ENCODE measurements at places on chromosomes 7 and 10. TPM values are rescaled to one million over a fixed set of nuclear protein-coding genes. Genes with fewer than 3 reads are reported as not detected.

- DNase-seq: no peak
Observed at GRCh38 chr10:123885406-123886170, 6.0 kb downstream of the CPXM2 start.

DNA sequence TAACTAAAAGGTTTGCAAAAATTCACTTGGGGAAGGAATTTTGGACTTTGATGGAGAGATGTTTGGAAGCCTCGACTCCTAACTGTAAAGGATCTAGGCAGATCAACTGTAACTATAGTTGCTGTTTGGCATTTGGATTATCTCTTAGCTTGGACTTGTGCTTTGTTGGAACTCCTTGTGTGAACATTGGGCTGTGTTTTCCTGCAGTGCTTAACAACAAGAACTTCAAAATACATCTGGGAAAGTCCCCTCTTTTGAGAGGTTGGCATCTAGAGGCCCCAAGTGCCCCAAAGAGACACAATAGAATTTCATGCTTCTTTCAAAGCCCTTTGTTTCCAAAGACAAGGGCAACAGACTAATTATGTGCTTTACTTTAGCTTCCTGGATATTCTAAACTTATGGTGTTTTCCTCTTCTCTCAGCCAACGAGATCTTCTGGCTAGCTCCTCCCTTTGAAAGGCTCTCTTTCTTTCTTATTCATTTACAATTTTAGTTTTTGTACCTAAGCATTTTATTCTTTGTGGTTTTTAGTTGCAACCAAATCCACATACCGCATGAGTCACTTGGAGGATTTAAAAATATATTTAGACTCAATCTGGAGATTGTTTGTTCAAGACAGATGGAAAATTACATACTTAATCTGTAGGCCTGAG lies 11.6 kb downstream of the ABCA13 start:
- no peak for DNase-seq

The OPN4 gene
- total RNA-seq: 0.25 TPM

The DGKB gene
- 0.47 TPM for total RNA-seq

The TMEM176B gene
- 45.2 TPM for total RNA-seq

GRCh38 chr7:81791568-81792518 lies 22.0 kb upstream of the HGF start:
- no peak for DNase-seq

DNA sequence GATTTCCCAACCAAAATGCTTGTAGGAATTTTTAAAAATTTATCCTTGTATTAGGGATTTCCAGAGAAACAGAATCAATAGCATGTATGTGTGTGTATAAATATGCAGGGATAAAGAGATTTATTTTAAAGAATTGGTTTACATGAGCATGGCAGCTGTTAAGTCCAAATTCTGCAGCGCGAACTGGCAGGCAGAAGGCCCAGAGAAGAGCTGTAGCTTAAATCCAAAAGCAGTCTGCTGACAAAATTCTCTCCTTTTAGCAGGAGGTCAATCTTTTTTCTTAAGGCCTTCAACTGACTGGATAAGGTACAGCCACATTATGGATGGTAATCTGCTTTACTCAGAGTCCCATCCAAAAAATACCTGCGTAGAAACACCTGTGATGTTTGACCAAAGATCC lies 42.0 kb downstream of the PRR15 start:
- DNase-seq: no peak

- DNase-seq: peak; percentile 55
Observed at GRCh38 chr7:883055-884021, 7.0 kb downstream of the GET4 start.

The CAMK1D gene
- 8.9 TPM for total RNA-seq

GRCh38 chr7:43325595-43325994 lies 213.1 kb downstream of the HECW1 start:
- DNase-seq: no peak

DNA sequence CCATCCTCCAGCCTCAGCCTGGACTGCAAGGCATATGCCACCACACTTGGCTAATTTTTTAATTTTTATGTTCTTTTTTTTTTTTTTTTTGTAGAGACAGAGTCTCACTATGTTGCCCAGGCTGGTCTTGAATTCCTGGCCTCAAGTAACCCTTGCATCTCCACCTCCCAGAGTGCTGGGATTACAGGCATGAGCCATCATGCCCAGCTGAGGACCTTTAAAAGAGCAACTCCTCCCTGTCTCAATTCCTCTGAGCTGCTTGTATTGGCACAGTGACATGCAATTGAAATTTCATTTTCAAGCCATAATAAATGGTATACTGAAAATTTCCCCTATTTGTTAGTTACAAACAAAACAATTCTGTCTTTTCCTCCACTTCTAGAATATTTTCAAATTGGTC lies 19.5 kb downstream of the DNAJB9 start:
- no peak for DNase-seq

DNA sequence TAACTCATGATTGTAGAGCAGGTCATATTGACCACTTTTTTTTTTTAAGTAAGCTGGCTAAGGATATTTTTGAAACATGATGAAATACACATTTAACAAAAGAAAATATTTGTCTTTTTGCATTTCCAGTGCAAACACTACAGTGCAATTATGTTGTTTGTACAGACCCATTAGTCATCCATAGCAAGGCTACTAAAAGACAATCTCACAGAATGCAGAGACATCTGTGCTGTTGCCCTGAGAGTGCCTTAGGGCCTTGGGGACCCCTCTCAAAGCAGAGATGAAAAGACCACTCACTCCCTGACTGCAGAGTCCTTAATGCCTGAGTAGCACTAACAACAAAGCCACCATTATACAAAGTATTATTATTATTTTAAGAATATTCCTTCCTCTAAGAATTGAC lies 104.5 kb downstream of the NRCAM start:
- DNase-seq: no peak

GRCh38 chr7:112573302-112574039 lies 92.7 kb downstream of the LSMEM1 start:
- DNase-seq: no peak

DNA sequence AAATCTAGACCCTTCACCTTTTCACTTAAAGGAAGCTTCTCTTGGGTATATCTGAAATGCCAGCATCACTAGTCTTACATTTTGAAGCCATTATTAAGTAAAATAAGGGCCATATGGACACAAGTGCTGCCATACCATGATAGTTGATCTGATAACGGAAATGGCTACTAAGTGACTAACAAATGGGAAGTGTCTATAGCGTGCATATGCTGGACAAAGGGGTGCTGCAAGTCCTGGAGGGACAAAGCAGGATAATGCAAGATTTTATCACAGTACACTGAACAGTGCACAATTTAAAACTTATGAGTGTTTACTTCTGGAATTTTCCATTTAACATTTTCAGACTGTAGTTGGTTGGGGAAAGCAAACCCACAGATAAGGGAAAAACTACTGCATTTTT lies 117.9 kb downstream of the ELMO1 start:
- no peak for DNase-seq

The ANKRD7 gene
- total RNA-seq: 0.59 TPM

- DNase-seq: no peak
Observed at GRCh38 chr7:81284576-81284975, 365.7 kb upstream of the SEMA3C start.

- DNase-seq: no peak
Observed at GRCh38 chr10:115860182-115861107, 412.6 kb downstream of the GFRA1 start.

The SEC31B gene
- total RNA-seq: 8.5 TPM

- DNase-seq: no peak
Observed at GRCh38 chr7:26705567-26705966, 158.8 kb downstream of the SKAP2 start.

DNA sequence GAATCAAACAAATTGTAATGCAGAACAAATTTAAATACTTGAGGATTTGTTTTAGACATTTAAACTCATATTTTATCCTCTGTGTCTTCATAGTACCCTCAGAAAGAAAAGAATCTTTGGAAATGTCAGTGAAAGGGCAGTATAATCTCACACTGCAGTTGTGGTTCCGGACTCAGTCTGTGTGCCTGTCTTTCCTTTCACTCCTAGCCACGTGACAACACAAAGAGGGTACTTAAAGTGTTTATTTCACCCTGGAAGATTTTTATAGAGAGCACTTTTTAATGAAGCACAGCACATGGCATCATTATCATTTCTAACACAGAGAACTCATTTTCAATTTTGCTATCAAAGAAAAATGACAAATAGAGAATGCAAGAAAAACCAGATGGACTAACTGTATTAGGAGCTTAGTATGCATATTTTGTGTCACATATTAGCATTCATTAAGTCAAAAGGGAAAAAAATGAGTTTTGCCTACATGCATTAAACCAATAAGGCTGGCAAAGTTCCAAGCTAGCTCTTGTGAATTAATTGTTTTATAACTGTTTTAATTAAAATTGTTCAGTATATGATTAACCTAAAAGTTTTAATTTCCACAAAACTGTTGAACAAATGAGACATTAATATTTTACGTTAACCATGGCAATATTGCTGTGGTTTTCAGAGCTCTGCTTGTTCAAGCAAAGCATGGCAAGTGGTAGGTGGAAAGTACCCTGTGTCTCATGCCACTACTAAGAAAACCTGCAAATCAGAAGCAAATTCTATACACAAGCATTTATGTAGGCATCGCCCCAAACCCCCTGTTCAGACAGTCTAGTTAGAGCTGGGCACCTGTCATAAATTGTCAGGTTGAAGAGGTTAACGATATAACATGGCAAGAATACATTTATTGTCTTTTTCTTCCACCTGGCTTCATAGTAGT lies 65.9 kb downstream of the AUTS2 start:
- no peak for DNase-seq

DNA sequence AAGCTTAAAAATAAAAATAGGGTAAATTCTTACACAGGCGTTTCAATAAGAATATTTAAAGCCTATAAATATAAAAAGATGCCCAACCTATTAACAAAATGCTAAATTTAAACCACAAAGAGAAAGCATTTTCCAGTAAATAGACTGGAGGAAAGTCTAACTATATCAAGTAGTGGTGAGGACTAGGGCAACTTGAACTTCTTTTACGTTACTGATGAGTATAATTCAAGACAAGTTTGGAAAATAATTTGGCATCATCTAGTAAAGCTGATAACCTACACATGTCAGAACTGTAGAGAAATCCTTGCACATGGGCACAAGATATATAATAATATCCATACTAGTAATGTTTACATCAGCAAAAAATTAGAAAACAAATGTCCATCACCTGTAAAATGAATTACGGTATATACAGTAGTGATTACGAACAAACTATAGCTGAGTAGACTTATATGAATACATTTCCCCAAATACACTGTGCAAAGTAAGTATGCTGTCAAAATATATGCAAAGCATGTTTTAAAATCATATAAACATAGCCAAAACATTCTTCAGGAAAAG lies 27.4 kb downstream of the CRPPA start:
- no peak for DNase-seq

DNA sequence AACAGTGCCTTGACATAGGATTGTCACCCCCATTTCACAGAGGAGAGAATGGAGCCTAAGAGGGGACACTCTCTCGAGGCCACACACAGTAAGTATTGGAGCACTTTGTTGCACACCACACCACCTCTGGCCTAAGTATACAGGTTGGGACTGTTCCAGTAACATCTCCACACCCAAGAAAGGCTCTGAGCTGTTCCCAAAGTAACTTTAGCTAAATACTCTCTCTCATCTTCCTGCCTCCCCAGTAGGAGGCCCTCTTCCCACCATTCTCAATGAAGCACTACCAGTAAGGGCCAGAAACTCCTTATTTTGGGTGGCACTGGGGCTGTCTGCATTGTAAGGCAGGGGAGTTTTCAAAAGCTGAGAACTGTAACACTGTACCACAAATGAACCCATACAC lies 189.5 kb downstream of the ZNF438 start:
- no peak for DNase-seq

DNA sequence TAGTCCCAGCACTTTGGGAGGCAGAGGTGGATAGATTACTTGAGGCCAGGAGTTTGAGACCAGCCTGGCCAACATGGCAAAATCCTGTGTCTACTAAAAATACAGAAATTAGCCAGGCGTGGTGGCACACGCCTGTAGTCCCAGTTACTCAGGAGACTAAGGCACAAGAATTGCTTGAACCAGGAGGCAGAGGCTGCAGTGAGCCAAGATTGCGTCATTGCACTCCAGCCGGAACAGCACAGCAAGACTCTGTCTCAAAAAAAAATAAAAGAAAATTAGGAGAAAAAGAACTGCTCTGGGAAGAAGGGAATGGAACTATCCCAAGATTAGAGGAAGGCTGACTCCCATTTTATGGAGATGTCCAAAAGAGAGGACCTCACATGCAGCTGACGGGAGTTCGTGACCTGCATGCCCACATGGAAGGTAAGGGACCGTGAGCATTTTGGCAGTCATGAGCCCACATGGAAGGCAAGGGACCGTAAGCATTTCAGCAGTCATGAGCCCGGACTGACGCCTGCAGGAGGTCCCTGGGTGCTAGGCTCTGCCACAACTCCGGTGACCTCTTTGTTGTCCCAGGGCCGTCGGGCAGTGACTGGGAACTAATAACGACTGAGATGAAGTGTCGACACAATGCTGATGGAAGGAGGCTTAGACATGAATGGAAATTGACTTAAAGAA lies 18.6 kb upstream of the GTPBP4 start:
- DNase-seq: no peak

GRCh38 chr7:112159351-112159750 lies 46.8 kb downstream of the DOCK4 start:
- DNase-seq: no peak

GRCh38 chr10:124082555-124082954 lies 10.8 kb downstream of the CHST15 start:
- DNase-seq: no peak

GRCh38 chr10:1156921-1157614 lies 100.9 kb downstream of the WDR37 start:
- no peak for DNase-seq

DNA sequence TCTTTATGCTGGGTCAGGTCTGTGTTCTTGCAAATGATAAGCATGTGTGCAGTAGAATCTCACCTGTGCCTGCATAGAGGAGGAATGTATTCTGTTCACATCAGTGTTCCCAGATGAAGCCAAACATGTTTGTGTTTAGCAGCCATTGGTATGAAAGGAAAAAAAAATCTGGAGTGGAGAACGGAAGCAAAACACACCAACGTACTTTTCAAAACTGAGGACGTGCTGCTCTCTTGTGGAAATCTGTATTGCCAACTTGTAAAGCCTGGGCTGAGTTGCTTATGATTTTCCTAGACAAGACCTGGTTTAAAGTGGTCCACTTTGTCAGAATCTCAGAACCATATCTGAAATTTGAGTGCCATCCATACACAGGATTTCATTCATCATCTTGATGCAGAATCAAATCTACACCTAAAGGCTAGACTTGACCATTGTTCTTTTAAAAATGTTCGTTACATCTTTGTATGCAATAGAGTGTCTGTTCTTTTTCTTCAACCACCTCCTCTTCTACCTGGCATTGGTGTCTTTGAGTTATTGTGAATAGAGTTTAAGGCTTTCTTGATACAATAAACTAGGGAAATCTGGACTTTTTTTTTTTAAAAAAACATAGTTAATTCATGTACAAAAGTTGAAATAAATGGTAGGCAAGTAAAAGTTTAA lies 367.7 kb downstream of the PHF14 start:
- DNase-seq: no peak

The UCN3 gene
- not detected for total RNA-seq

Measured in left ventricle myocardium superior (tissue), 1 donor.